ENCODE measurements at places on chromosomes 3 and 15.

DNA sequence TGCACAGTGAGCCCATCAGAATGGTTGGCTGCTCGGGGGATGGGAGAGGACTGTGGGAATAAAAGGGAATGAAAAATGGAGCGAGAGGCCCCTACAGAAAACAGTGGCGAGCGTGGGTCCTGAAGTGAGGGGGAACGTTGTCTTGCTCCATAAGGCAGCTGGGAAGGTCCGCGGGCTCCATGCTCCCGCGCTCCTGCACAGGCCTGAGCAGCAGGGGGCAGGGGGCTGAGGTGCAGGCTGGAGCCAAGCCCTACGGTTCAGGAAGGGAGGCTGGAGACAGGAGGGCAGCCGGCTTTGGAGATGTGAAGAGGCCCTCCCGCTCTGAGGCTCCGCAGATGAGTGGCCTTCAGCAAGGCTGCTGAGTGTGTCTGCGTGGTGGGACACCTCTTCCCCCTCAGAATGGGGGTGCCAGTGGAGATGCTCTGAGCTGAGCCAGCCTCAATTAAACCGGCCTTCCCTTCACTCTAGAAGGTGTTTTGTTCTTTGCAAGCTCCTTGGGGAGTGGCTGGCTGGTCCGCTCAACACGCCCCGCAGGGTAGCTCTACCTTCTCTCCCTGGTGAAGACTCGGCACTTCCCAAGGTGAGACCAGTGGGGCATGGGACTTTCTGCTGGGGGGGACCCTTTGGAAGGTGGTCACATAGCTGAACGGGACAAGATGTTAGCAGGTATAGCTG is 208.0 kb downstream of the XXYLT1 start:
- DNase-seq, result no peak

- DNase-seq, result peak; percentile 72
Measured at GRCh38 chr3:27312044-27312668, 57.0 kb downstream of the NEK10 start.

DNA sequence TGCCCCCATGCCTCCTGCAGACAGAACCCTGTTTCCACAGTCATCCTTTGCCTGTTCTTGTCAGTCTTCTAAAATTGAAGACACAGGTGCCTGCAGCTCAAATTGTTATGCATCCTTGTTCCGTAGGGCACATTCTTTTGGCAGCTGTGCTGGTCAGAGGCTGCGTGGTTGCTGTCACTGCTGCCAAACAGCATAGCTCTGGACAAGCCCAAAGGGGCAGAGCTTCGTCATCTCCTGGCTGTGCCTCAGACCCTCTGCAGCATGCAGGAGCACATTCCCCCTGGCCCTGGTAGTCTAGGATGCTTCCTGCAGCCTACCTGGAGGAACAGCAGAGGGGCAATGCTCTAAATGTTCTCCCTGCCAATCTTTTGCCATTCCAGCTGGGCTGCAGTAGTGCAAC is 2.1 kb upstream of the FBXL22 start:
- DNase-seq, result no peak

GRCh38 chr3:179446501-179446900 is 4.8 kb downstream of the GNB4 start:
- no peak for DNase-seq

DNA sequence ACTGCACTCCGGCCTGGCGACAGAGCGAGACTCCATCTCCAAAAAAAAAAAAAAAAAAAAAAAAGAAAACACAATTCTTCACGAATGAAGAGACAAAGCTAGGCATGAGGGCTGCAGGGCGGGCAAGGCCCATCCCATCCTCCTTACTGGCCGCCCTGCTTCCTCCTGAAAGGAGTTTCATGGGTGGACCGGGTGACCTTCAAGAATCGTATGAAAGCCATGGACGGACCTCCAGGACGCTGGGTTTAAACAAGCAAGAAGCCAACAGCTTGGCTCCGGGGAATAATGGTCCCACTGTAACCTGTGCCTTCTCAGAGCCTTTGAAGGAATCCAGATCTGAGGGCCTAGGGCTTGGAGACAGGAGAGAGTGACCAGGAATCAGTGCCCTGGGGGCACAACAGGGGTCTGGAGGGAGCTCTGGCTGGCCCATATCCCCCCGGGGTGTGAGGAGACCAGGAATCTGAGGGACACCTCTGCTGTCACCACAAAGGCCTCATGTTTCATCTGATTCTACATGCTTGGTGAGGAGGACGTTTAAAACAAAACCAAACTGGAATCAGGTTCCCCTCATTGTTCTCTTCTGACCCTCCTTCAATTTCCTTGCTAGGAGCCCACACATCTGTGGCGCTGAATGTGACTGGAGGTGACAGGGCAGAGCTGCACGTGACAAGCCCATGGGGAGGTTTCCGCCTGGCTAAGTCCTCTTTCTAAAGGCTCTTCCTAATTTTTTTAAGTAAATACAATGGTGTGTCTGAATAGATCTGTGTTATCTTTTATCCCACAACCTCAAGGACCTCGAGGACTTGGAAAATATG is 46.1 kb downstream of the WHAMM start:
- no peak for DNase-seq

DNA sequence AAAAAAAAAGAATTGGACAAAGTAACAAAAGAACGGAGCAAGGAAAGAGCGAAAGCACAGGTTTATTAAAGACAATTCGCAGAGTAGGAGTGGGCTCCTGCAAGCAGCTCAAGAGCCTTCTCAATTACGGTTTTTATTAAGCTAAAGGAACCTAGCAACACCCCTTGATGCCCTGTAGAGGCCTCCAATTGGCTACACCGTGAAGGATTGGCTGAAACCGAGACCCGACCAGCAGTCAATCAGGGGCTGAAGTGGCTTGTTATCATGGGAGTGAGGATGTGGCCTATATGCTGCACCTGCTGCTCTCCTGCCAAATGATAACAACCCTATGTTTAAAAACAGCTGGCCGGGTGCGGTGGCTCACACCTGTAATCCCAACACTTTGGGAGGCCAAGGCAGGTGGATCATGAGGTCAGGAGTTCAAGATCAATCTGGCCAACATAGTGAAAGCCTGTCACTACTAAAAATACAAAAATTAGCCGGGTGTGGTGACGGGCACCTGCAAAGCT is 20.4 kb upstream of the AP3B2 start:
- no peak for DNase-seq

GRCh38 chr3:107990926-107991325 is 99.9 kb downstream of the CD47 start:
- no peak for DNase-seq

- no peak for DNase-seq
Measured at GRCh38 chr3:23390989-23391553, 187.9 kb downstream of the UBE2E2 start.

GRCh38 chr15:44385344-44385942 is 42.0 kb upstream of the CTDSPL2 start:
- DNase-seq, result no peak

DNA sequence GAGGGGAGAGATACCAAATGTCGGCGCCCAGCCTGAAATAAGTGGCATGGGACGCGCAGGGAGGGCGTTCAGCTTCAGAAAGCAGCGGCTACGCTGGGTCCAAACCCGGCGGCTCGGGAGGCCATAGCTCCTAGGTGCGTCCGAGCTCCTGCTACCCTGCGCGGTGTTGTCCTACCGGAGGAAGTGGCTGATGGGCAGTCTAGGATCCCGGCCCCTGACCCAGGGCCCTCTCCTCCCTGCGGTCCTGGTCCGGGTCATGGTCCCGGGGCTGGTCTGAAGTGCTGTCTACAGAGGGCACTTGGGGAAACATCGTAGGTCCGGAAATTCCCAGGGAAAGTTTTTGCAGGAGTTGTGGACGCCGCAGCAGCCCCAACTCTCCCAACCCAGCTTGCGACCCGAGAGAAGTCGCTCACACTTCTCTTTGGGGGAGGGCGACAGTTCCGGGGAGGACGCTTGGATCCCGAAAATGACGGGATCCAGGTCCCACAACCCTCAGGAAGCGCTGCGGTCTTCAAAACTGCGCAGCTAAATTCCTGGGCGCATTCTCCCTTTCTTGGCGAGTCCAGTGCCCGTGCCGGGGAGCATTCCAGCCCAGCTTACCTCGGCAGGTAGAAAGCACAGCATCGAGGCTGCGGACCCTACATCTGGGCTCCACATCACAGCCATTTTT is 9.1 kb upstream of the FOXB1 start:
- peak; percentile 3 for DNase-seq

GRCh38 chr3:140073278-140074045 is 138.5 kb downstream of the CLSTN2 start:
- DNase-seq, result no peak

DNA sequence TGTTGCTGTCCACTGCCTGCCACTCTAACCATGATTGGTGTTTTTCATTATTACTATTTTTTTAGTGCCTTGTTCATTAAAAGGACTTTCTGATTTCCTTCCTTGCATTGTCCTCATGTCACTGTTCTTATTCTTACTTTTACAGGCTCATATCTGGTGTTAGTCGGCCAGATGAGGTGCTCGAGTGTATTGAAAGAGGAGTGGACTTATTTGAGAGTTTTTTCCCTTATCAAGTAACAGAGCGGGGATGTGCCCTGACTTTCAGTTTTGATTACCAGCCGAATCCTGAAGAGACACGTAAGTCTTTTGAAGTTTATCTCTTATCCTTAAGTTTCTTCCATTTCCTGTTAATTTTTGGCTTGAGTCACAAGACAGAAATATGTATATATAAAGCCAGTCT is 23.2 kb downstream of the QTRT2 start:
- DNase-seq, result no peak

GRCh38 chr3:195129644-195130492 is 141.1 kb downstream of the XXYLT1 start:
- peak; percentile 51 for DNase-seq

DNA sequence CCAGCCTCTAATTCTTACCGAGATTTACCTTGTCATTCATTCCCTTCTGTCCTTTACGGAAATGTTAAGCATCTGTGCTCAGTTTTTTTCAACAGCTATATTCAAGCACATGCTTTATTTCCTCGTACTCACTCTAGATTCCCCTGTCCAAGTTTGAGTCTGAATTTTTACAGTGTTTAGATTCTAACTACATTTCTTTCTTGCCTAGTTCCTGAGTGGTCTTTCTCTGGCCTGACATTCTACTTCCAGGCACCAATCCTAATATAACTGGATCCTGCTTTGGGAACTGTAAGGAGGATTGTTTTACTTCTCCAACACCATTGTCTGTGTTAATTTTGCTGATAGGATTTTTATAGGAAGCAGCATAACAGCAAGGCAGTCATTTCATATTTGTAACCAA is 222.4 kb downstream of the RBMS3 start:
- no peak for DNase-seq

- no peak for DNase-seq
Measured at GRCh38 chr3:44079916-44080315, 161.8 kb upstream of the TOPAZ1 start.

GRCh38 chr3:194711286-194711685 is 25.6 kb downstream of the FAM43A start:
- DNase-seq, result no peak

- no peak for DNase-seq
Measured at GRCh38 chr3:26591926-26592325, 30.6 kb upstream of the LRRC3B start.

DNA sequence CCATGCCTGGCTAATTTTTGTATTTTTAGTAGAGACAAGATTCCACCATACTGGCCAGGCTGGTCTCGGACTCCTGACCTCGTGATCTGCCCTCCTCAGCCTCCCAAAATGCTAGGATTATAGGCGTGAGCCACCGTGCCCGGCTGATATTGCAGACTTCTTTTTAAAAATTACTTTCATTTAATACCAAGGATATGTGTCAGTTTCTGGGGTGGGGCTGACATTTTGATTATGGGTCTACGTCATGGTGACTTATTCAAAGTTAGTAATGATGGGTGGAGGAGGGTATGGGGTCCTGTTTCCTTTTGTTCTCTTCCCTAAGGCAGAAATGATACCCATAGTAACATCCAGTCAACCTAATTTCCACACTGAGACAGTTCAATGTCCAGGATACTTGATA is 34.7 kb downstream of the GBE1 start:
- no peak for DNase-seq

DNA sequence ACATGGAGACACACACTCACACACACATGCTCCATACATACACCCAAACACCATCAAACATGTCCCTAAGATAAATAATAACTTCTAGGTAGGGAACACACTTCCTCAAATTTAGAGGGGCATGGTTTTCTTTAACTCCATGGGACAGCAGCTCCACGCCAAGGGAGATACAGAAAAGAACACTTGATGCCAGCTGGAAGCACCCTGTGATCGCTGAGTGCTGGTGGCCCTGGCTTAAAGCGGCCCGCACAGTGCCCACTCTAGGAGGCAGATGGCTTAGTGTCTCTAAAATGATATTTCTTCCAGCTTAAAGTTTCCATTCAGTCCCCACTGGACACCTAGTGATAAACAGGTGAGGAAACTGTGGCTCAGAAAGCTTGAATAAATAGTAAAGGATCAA is 232.9 kb downstream of the UACA start:
- no peak for DNase-seq

- no peak for DNase-seq
Measured at GRCh38 chr3:108225221-108225620, 3.0 kb upstream of the IFT57 start.

DNA sequence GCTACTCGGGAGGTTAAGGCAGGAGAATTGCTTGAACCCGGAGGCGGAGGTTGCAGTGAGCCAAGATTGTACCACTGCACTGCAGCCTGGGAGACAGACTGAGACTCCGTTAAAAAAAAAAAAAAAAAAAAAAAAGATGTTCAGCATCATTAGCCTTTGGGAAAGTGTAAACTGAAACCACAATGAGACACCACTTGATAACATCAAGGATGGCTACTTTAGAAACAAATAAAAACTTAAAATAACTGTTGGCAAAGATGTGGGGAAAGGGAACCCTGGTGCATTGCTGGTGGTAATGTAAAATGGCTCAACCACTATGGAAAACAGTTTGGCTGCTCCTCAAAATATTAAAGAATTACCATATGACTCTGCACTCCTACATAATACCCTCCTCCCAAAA is 1.9 kb downstream of the LEO1 start:
- DNase-seq, result no peak

GRCh38 chr3:59368900-59369675 is 319.3 kb upstream of the CFAP20DC start:
- DNase-seq, result no peak

DNA sequence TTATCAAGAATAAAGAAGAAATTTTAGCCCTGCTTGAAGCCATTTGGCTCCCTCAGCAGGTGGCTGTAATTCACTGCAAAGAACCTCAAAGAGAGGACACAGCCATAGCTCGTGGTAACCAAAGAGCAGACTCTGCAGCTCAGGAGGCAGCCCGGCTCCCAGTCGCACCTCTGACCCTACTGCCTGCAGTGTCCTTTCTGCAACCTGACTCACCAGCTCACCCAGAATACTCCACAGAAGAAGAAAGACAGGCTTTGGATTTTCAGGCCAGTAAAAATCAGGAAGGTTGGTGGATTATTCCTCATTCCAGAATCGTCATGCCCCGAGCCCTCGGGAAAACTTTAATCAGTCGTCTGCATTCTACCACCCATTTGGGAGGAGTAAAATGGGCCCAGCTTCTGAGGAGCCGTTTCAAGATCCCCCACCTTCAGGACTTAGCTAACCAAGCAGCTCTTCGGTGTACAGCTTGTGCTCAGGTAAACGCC is 38.6 kb downstream of the ZBTB11 start:
- no peak for DNase-seq

- DNase-seq, result no peak
Measured at GRCh38 chr15:99487337-99487730, 78.5 kb upstream of the MEF2A start.
